NCI-H2081 treated with DMSO at 0.1 percent for 48 hours (cell line): ENCODE measurements at places on chromosomes 3 and 15.
A peak's percentile ranks its signal among the peaks of the same experiment; 100 is the strongest.

DNA sequence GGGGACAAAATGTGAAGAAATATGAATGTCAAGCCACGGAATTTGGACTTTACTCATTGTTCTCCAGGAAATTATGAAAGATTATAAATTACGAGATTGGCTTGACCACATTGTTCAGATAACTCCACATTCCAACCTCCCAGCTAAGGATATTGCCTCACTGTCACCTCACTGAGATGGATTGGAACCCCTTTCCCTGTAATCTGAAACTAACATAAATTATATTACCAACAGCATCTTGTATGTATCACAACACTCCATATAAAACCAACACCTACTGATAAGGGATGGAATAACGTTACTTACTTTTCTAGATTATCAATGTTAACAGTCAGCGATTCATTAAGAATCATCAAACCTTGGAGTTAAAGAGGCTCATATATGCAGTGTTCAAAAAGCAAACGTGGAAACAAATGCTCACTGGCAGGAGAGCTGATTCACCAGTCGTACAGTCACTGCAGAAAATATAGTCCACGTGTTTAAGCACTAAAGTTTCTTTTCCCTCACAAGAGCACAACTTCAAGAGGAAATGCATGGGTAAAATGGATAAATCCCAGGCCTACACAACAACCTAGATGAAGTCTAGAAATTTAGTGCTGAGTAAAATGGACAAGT is 451.5 kb downstream of the FGF12 start:
- DNase-seq = no peak

GRCh38 chr15:62706317-62706716 is 336.2 kb upstream of the TPM1 start:
- no peak for DNase-seq

GRCh38 chr15:65987100-65987499 is 117.8 kb downstream of the RAB11A start:
- DNase-seq = no peak

- no peak for DNase-seq
Observed at GRCh38 chr3:12027184-12027846, 23.1 kb downstream of the SYN2 start.

DNA sequence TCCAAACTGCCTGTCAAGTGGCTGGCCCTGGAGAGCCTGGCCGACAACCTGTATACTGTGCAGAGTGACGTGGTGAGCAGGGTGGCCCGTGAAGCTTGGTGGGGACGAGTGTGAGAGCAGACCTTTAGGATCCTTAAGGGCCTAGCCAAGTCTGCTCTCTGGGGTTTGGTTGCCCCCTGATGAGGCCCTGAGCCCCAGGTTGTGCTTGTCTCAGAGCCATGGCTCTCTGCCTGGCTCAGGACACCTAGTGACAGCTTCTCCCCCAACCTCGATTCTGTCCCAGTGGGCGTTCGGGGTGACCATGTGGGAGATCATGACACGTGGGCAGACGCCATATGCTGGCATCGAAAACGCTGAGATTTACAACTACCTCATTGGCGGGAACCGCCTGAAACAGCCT is 14.4 kb downstream of the TYRO3 start:
- DNase-seq = no peak

GRCh38 chr15:38883987-38884386 is 319.4 kb upstream of the RASGRP1 start:
- DNase-seq = no peak

DNA sequence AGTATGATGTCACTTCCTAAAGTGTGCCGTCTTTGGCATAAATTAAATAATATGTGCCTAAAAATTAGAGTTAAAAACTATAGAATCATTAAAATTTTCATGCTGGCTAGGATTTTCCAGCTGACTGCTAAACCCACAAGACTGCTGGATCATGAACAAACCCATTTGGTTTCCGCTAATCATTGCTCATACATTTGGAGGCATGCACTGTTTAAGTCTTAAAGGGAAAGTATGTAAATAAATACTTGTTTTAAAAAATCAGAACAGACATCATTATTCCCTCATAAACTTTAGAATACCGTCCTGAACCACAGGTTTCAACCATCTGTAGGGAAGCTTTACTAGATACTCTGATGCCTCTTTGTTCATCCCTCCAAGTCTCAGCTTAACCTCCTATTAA is 26.5 kb downstream of the ATP6V1A start:
- DNase-seq = no peak

- no peak for DNase-seq
Observed at GRCh38 chr3:3074551-3075257, 35.5 kb downstream of the IL5RA start.

DNA sequence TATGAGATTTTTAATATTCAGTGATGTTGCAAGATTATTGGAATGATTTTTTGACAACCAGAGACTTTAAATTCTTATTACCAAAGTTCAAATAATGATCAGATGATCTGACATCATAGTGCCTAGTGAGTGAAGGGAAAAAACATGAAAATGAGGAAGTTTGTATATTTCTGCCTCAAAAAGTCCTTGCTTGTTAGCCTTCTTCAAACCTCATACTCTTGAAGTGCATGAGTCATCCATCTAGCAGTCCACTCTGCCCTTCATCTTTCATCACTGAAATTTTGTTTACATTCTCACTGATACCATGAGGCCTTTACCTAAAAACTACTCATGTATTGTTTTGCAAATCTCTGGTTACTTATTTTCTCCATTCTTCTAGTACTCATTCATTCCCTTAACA is 23.9 kb upstream of the OR5H6 start:
- no peak for DNase-seq

DNA sequence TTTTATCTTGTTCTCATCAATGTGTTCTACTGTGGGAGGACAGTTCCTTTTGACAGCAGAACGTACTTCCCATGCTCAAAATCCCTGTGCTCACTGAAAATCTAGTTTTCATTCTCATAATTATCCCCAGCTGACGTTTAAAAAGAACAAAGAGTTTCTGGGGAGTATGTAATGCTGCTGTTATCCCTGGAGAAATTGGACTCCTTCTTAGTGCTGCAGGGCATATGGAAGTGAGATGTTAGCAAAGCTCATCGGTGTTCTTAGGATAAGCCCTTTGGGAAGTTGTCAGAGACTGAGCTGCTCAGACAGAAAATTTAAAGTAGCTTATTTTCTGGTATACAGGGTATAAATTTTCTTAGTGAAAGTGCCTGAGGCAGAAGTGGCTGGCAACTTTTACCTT is 66.5 kb downstream of the CDAN1 start:
- DNase-seq = no peak

DNA sequence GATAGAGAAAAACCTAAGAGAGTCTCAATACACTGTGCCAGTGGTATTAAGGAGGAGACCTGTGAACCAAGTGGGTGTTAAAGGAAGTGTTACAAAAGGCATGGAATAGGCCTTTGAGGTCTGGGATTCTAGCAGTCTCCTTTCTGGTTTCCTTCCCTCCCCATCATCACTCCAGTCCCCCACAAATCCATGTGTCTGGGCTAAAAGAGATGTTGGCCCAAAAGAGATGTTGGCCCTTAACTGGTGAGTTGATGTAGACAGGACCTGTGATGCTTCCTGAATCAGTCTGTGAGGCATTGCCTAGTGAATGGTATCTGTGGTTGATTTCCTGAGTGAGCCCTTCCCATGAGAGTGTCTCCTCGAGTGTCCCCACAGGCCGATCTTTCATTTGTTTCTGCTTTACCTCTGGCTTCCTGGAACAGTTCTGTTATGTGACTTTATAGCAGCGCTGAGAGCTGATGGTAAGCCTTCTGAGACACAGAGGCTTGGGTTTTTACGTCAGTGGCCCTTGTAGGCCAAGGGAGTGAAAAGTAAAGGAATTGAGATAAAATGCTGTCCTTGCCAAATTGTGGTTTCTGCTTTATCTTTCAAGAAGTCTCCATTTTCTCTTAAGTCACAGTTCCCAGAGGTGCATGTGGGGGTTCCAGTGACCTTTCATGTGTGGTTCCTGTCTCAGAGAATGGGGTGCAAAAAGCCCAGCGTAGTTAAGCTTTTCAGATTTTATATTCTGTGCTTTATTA is 87.8 kb downstream of the KLHL25 start:
- no peak for DNase-seq

DNA sequence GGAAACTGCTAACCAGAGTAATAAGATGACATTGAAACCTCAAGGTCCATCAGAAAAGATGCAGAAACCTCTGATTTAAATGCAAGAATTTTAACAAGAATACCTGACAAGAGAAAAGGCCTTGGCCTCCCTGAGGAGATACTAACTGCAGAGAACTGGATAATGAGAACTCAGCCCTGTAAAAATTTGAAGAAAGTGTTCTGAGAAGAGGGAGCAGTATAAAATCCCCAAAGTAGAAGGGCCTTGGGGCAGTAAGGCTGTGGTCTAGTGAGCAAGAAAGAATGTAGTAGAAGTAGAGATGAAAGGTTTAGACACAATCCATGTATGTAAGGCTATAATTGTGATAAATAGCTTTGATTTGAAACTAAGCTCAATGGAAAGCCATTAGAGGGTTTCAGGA is 394.1 kb downstream of the ZBBX start:
- DNase-seq = no peak

DNA sequence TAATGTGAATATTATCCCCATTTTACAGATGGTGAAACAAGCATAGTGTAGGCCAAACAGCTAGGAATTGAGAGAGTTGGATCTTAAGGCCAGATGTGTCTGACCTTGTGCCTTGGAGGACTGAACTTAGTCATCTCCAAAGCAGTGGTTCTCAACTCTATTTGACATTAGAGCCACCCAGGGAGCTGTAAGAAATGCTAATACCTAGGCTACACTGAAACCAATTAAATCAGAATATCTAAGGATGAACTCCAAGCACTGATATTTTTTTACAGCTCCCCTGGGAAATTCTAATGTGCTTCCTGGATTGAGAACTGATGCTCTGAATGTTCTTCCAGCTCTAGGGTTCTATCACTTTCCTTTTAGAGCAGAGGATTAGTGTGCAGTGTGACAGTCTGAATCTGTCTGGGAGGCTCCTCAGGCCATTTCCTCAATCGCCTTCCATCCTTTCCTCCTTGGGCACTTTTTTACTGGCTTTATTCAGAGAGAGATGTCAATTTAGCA is 32.3 kb downstream of the POLR2M start:
- no peak for DNase-seq

GRCh38 chr3:173685456-173685855 is 287.9 kb downstream of the NLGN1 start:
- no peak for DNase-seq

- DNase-seq = peak; percentile 20
Observed at GRCh38 chr3:73848173-73848906, 223.6 kb upstream of the PDZRN3 start.

GRCh38 chr3:155034786-155035185 is 45.3 kb upstream of the MME start:
- no peak for DNase-seq

GRCh38 chr15:68410466-68411342 is 21.3 kb downstream of the ITGA11 start:
- no peak for DNase-seq

DNA sequence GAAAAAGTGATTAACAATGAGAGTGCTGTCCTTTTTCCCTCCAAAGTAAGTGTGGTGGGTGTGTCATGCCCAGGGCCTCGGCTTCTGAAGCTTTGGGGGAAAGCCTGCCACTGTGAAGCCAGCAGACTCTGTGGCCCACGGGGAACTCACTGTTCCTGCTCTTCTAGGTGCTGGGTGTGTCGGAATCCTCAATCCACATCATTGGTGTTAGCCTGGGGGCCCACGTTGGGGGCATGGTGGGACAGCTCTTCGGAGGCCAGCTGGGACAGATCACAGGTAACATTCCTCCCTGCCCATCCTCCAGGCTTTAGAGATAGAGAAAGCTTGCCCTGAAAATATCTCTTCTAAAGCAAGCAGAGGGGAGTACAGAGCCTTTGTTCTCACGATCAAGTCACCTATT is 11.6 kb downstream of the PLA1A start:
- DNase-seq = no peak

GRCh38 chr3:58556761-58557221 is 19.8 kb upstream of the ACOX2 start:
- DNase-seq = no peak

DNA sequence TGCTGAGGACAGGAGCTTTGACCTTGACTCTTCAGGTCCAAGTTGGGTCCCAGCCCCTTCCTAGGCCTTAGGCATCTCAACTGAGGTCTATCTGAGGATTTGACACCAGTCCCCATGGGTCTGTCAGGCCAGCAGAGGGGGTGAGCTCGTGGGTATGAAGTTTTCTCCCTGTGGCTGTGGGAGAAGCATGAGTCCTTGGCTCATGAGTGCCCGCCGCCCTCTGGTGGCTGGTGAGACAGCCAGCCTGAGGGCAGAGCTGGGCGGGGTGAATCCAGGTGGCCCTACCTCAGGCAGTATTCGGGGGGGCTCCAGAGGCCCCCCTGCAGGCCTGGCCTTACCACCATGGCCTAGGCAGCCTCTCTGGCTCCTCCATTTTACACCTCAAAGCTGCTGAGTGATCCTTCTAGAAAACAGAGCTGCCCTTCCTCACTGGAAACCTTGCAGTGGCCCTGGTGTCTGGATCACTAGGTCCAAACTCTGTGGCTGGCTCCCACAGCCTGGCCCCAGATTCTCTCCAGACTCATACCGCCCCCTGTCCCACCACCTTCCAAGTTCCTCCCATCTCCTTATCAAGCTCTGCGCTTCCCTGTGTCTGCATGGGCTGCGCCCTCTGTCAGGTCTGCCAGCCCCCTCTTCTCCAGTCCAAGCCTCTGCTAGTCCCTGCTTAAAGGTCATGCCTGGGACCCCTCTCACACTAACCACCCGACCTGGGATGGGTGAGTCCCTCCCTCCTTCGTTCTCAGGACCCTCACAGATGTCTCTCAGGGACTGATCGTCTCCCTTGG is 16.1 kb downstream of the SH2D7 start:
- no peak for DNase-seq

- no peak for DNase-seq
Observed at GRCh38 chr3:144586382-144586781, 614.8 kb downstream of the DIPK2A start.

DNA sequence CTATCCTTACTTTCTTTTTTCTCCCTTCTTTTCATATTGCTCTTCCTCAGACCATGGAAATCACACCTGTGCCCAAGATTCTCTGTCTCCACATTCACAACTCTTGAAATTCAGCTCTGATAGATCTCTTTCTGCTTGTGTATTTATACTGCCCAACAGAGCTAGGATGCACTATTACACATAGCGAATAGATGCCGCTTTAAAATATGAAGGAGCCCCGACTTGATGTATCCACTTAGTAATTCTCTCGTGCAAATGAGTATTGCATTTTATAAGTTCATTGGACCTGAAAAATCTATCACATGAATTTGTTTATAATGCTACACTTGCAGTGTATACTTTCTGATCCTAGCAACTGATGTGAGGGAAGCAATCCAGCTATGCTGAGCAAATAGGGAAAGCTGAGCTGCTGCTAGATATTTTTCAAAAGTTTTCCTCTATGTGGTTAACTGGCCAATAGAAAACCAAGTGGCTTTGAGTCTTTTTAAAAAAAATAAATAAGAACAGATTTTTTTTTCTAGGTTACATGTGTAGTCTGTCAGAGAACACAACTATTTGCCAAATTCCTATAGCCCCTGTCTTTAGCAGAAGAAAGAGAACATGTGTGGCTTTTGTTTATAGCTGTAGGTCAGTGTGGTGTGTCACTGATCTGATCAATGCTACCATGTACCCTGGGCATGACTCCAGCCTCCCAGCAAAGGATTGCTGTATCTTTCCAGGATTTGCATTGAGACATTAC is 64.3 kb upstream of the LEKR1 start:
- no peak for DNase-seq

GRCh38 chr15:82103468-82103867 is 57.6 kb upstream of the MEX3B start:
- no peak for DNase-seq
